ENCODE measurements at places on chromosomes 5 and 9.

GRCh38 chr5:2750758-2751464 lies 566 bp downstream of the IRX2 start:
- DNase-seq: peak; percentile 49

DNA sequence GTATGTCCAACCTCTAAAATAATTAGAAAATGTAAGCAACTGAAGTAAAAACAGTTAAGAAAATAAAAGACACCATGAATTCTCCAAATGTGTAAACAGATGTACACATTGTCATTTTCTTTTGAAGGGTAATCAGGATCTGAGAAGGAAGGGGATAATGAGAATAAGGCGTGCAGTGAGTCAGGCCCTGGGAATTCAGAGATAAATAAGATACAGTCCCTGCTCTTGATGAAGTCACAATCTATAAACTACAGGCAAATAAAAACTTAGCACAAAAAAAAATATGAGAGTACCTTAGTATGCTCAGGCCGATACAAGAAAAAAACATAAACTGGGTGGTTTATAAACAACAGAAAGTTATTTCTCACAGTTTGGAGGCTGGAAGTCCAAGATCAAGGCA lies 315.3 kb downstream of the DNAH5 start:
- DNase-seq: peak; percentile 28

DNA sequence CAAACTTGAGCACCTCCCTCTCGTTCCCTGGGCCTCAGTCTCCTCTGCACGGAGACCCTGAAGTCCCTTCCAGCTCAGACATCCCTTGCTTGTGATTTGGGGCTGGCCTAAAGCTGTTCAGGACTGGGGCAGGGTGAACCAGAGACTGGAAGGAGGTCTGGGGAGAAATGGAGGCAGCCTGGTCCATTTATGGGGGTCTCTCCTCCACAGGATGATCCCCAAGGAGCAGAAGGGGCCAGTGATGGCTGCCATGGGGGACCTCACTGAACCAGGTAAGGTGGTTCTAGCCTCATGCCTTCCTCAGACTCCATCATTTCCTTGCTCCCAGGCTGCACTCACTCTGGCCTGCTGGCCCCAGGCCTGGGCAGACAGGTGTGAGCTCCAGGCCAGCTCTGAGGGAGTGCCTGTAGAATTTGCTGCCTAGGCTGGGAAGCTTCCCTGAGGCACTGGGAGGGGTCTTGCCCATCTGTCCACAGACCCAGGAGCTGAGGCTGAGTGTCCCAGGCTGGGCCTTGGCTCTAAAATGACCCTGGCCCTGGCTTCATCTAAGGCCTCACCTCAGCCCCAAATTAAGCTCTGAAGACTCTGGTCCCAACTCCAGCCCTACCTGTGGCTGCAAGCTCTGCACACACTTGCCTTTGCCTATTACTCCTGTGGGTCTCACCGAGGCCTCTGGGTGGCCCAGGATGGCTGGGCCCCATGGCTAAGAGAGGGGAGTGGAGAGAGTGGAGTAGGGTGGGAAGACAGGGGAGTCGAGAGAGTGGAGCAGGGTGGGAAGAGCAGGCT lies 1.9 kb downstream of the MYOZ3 start:
- DNase-seq: no peak

DNA sequence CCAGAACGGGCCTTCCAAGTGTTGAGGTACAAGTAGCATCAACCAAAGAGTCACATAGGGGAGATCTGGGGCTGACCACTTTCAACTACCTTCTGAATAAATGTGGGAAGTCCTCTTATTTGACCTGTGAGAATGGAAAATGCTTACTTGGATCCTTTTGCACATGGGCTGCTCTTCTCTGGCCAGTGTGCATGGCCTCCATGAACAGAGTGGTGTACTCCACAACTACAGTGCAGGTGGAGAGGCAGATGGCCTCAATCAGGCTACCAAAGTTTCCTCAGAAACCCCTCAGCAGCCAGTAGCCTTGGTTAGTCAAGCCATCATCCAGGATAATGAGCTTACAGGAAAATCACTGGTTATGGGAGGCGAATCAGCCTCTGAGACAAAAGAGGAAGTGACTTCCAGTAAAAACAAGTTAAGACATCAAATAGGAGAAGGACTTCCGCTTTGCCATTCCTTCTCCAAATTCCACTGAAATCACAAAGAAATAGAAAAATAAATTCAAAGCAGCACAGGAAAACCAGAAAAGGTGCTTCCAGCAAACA lies 18.3 kb upstream of the FCHO2 start:
- DNase-seq: no peak

DNA sequence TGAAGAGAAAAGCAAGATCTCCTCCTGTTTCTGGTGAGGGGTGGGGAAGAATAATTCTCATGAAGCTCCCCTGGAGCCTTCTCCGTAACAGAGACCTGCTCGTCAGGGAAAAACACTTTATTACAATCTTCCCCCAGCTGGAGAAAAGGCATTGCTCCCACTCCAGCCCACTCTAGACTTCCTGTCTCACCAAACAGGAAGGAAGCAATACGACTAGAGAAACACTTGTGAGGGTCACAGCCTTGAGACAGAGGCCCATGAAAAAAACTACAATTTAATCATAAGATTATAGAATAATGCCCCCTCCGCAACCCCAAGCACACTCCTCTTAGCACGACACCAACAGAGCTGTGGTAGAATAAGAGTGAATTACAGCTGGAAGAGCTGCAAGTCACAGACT lies 197.2 kb upstream of the S1PR3 start:
- no peak for DNase-seq

- DNase-seq: no peak
Observed at GRCh38 chr9:72888943-72889342, 63.9 kb downstream of the ALDH1A1 start.

GRCh38 chr9:68797116-68797515 lies 92.1 kb downstream of the PIP5K1B start:
- DNase-seq: no peak

DNA sequence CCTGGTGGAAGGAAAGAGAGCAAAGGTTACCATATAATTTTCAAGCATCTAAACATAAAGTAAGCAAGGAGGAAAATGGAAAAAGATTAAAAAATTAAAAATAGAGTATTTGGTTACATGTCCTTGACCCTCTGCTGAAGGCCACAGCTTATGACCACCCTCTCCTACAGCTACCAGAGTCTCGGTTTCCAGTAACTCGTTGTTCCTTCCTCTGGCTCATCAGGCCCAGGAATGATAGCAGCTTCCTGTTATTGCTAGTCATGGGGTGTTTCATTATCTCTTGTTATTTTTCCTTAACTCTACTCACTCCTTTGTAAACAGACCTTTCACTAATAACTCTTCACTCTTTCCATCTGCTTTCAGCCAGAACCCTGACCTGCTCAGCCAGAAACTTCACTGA lies 102.2 kb downstream of the YTHDC2 start:
- DNase-seq: peak; percentile 19

- no peak for DNase-seq
Observed at GRCh38 chr5:29897916-29898315, 1295.6 kb upstream of the CDH6 start.

DNA sequence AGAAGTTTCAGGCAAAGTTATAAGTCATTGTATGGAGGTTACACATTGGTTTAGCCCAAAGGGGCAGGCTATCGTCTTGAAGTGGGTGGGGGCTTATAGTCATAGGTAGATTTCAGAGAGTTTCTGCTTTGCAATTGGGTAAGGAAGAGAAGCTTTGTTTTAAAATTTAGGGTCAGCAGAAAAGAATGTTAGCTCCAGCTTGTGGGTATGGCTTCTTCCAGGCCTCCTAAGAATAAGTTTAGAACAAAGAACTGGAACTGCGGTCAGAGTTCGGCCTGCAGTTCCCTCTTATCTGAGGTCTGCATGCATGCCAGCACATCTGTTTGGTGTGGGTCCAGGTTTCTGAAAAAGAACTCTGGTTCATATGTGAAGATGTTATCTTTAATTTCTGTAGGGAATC lies 96.1 kb downstream of the CYFIP2 start:
- DNase-seq: no peak

DNA sequence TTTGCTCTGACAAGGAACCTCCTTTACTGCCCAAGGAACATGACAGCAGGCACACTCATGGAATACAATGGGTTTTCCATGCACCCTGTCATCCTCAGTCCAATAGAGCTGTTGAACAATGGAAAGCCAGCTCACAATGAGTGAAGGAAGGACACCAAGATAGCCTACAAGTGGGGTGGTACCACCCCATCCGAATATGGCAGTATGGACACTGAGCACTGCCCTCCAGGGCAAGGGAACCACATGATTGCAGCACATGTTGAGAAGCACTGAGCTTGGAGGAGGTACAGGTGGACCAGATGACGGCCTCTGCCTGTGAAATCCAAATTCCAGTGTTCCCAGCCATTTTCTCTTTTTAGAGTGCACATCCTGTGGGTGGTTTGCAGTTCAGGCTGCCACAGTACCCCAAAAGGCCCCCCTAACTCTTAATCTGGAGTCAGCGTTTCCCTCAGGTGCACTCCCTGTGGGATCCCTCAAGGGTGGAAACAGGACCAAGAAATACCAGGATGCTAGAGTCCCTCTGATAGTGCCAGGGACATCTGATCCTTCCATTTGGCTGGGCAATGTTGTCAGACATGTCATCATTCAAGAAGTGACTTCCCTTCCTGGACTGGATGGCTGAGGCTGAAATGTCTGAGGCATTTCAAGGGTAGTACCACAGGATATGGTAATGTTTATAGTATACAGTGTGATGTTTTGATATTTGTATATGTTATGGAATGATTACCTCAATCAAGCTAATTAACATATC lies 48.9 kb downstream of the SMC2 start:
- DNase-seq: no peak
